Smooth muscle cell of the pulmonary artery (primary cell): ENCODE measurements at places on chromosomes 7 and 10. TPM values are rescaled to one million over a fixed set of nuclear protein-coding genes. Genes with fewer than 3 reads are reported as not detected.

MUC3A gene
- total RNA-seq, result not detected in 2 replicates

PYROXD2 gene
- 16.9 and 22.9 TPM in 2 replicates for total RNA-seq

FAM25A gene
- not detected in 2 replicates for total RNA-seq

TRIL gene
- total RNA-seq, result 0.40 and 1.8 TPM in 2 replicates

INPP5F gene
- 29.8 and 32.0 TPM in 2 replicates for total RNA-seq

TMEM176B gene
- total RNA-seq, result not detected in 2 replicates

CPA5 gene
- 0.07 TPM in 1 of 2 replicates, not detected in the other for total RNA-seq

RAMP3 gene
- not detected in 2 replicates for total RNA-seq

CHST3 gene
- 49.4 and 64.2 TPM in 2 replicates for total RNA-seq

PLPP4 gene
- total RNA-seq, result 1.2 and 4.3 TPM in 2 replicates

HMX2 gene
- total RNA-seq, result not detected in 2 replicates

AGMO gene
- total RNA-seq, result 0.10 and 5.5 TPM in 2 replicates

PPP1R9A gene
- 0.07 and 0.78 TPM in 2 replicates for total RNA-seq

SHOC2 gene
- total RNA-seq, result 46.3 and 62.8 TPM in 2 replicates

NAT16 gene
- not detected in 2 replicates for total RNA-seq

IGFBP3 gene
- 1,159 and 1,274 TPM in 2 replicates for total RNA-seq

FRA10AC1 gene
- total RNA-seq, result 6.2 and 6.8 TPM in 2 replicates

ATRNL1 gene
- 2.3 and 5.1 TPM in 2 replicates for total RNA-seq

DHTKD1 gene
- 12.6 and 12.9 TPM in 2 replicates for total RNA-seq

GPR146 gene
- total RNA-seq, result 16.4 and 16.7 TPM in 2 replicates

BTAF1 gene
- 43.1 and 48.8 TPM in 2 replicates for total RNA-seq

PKD2L1 gene
- total RNA-seq, result not detected in 2 replicates

MKI67 gene
- total RNA-seq, result 3.3 and 7.4 TPM in 2 replicates

C10orf143 gene
- 0.13 and 0.30 TPM in 2 replicates for total RNA-seq

ZCCHC24 gene
- total RNA-seq, result 27.8 and 33.8 TPM in 2 replicates

FKBP6 gene
- not detected in 2 replicates for total RNA-seq

ATP5F1C gene
- total RNA-seq, result 117 and 155 TPM in 2 replicates

LIPA gene
- total RNA-seq, result 54.0 and 63.7 TPM in 2 replicates

CFAP46 gene
- total RNA-seq, result 0.20 and 0.26 TPM in 2 replicates

DENND2A gene
- total RNA-seq, result 4.8 and 7.9 TPM in 2 replicates

C7orf57 gene
- total RNA-seq, result not detected in 2 replicates

TLX1 gene
- total RNA-seq, result not detected in 2 replicates

GLI3 gene
- total RNA-seq, result 4.1 and 4.8 TPM in 2 replicates

AEBP1 gene
- 241 and 333 TPM in 2 replicates for total RNA-seq

PTN gene
- 9.0 and 13.2 TPM in 2 replicates for total RNA-seq

NUTM2A gene
- total RNA-seq, result 0.46 and 0.56 TPM in 2 replicates

PPP1R17 gene
- total RNA-seq, result not detected in 2 replicates

NPY4R2 gene
- not detected in 2 replicates for total RNA-seq

INA gene
- total RNA-seq, result 0.33 and 1.3 TPM in 2 replicates

RTKN2 gene
- total RNA-seq, result 2.9 and 3.3 TPM in 2 replicates

DYNC1I1 gene
- 1.0 and 1.5 TPM in 2 replicates for total RNA-seq

POT1 gene
- total RNA-seq, result 38.2 and 44.1 TPM in 2 replicates
